Thoracic aorta (tissue), 2 donors: ENCODE measurements at places on chromosomes 2 and 18. TPM values are rescaled to one million over a fixed set of nuclear protein-coding genes. Genes with fewer than 3 reads are reported as not detected.

The ZDBF2 gene
- total RNA-seq: 18.3 TPM

- H3K27me3 ChIP-seq: no peaks in the 10 kb centered on the region
- no peak overlapping the region for H3K27ac ChIP-seq
- DNase-seq: no peak
- no peaks in the 10 kb centered on the region for H3K36me3 ChIP-seq
- peaks cover 16% of the 10 kb centered on the region for H3K4me1 ChIP-seq
Observed at GRCh38 chr2:23137166-23137565, 247.8 kb upstream of the KLHL29 start.

DNA sequence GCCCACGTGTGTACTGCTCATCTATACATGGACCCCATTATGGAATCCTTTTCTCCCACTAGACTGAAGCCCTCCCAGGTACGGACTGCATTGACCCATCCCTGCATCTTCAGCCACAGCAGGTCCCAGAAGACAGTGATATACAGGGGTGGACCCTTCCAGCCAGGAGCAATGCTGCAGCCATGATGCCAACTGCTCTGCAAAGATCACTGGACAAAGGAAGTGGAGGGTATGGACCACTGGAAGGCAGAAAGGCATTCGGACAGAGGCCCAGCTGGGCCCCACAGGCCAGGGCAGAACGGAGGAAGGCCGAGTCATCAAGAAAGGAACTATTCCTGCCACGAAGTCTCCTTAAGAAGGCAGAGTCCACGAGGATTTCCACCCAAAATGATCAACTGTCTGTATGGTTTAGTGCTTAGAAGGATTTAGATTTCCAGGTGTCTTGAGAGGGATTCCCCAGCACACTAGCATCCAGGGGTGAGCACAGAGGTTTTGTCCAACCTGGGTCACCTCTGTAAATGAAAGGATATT is 93.4 kb downstream of the TWIST2 start:
- no peak overlapping the region for H3K27ac ChIP-seq
- no peaks in the 10 kb centered on the region for H3K27me3 ChIP-seq
- H3K36me3 ChIP-seq: no peaks in the 10 kb centered on the region
- no peaks in the 10 kb centered on the region for H3K4me1 ChIP-seq
- H3K4me3 ChIP-seq: no peak overlapping the region

DNA sequence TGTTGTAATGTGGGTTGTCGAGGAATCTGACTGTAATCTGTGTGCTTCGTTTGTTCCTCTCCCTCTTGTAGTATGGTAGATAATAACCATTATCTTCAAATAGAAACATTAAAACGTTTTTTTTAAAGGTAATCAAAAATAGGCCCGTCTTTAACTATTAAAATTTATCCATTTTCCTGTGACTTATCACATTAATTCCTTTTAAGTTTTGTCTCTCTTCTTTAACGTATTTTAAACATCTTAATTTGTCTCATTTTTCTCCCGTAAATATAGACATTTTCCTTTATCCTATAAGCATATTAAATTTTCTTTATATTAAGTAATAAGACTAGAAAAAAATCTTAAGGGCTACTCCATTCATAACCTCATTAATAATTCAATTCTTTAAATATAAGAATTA is 41.3 kb downstream of the EIF2AK3 start:
- no peak overlapping the region for H3K4me3 ChIP-seq
- no peaks in the 10 kb centered on the region for H3K27me3 ChIP-seq
- H3K27ac ChIP-seq: no peak overlapping the region
- peaks cover 44% of the 10 kb centered on the region for H3K36me3 ChIP-seq
